ENCODE measurements at places on chromosomes 4 and X.
A peak's percentile ranks its signal among the peaks of the same experiment; 100 is the strongest.

DNA sequence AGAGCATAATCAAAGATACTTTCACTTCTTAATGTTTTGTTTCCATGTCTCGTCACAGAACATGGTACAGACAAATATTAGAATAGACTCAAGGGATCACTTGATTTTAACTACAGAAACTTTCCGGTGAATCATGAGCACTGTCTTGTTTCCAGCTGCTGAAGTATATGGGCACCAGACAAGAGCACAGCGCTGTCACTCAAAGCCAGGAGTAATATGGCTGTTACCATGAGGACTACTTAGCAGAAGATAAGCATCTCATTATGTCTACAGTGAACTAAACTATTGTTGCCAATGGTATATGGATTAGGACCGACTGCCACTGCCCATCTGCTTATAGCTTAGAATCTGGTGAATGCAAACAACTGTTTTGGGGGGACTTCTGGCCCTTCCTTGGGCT, 34.3 kb downstream of the MECP2 start:
- no peak for DNase-seq

DNA sequence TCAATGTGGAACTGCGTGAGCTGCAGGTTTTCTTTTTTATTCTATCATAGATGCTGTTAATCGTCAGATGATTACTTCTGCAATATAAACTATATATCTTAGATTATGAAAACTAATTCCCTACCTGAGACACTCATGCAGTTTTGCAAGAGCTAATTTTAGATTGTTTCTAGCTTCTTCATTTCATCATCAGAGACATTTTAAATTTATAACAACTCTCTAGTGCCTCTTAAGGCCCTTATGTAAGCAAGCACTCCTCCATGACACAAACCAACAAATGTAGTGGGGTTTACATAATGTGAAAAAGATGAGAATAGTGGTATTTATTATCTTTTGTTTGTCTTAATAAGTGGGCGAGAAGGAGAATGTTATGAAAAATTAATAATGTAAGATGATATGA, 170.2 kb upstream of the ETNPPL start:
- DNase-seq, result no peak

GRCh38 chr4:48943387-48943786, 36.8 kb upstream of the OCIAD2 start:
- DNase-seq, result no peak

GRCh38 chrX:111182997-111183396, 87.0 kb downstream of the PAK3 start:
- no peak for DNase-seq

DNA sequence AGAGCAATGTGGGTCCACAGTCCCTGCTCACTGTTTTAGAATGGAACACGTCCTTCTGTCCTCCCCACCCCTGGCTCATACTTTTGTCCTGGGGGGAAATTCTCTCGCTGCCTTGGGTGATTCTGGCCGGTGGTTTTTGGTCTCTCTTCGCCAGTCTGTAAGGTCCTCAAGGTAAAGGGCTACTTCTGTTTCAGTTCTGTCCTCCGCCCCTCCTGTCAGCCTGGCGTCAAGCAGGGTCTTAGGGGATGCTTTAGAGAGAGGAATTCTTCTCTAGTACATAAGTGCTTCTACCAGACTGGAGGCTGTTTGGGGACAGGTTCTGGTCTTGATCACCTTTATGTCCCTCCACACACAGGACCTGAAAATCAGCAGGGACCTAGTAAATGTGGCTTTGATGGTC, 617 bp upstream of the MRFAP1L1 start:
- no peak for DNase-seq

GRCh38 chr4:147678106-147678505, 5.9 kb downstream of the PRMT9 start:
- DNase-seq, result no peak

DNA sequence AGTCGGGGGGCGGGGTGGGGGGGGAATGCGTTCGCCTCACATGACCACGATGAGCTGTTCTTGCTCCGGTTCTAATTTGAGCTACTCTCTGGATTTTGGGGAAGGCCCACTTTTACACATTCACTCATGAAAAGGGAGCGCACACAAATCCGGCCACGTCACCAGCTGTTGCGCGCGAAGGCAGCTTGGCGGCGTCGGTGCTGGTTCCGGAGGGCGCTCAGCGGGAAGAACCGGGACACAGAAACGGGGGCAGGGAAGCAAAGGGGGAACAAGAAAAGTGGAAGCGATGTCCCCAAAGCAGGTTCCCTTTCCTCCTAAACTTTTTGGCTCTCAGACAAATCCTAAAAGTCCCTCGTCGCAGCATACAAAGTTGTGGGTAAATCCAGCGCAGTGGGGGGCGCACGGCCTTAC, 605 bp downstream of the ANXA5 start:
- DNase-seq, result peak; percentile 30

- DNase-seq, result no peak
Observed at GRCh38 chr4:28177641-28178040, 1317.0 kb downstream of the STIM2 start.

DNA sequence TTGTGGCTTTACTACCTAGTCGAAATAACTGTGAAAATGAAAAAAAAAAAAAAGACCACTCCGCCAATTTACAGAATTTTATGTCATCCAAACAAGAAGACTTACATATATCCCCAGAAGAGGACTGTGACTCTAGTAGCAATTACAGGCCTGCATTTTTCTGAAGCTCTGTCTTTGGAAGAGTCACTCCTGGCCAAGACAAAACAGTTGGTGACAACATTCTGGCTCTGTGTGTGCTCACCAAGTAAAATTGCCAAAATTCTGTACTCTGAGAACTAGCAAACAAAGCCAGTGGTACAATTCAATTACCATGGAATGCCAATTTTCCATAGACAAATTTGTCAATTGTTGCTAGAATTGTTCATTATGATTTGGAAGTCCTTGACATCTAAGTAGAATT, 311.1 kb downstream of the PDGFC start:
- no peak for DNase-seq

GRCh38 chr4:87390551-87390890, 467 bp downstream of the HSD17B11 start:
- no peak for DNase-seq

DNA sequence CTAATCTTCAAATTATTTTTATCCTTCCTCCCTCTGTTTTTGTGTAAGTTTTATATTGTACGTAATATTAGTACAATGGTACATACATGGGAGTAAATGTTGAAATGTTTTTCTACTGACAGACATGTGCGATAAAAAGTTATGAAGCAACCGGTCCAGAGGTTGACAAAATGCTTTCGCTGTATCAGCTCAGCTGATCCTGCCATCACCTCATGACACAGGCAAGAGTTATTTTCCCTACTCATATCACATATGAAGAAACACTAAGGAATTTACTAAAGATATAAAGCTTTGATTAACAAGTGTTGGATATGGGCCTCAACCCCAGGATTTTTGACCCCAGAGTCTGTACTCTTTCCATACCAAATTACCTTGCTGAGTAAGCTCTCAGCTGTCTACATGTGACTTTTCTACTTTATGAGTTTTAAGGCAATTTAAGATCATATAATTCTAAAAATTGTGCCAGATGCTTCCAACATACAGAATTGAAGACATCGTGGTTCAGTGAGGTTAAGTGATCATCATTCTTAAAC, 50.0 kb downstream of the CLCN5 start:
- no peak for DNase-seq

GRCh38 chr4:181213551-181213950, 1029.7 kb upstream of the TENM3 start:
- DNase-seq, result no peak

GRCh38 chrX:23799469-23800065, 16.6 kb downstream of the SAT1 start:
- DNase-seq, result no peak

GRCh38 chr4:85963231-85963630, 396.6 kb downstream of the MAPK10 start:
- DNase-seq, result no peak

DNA sequence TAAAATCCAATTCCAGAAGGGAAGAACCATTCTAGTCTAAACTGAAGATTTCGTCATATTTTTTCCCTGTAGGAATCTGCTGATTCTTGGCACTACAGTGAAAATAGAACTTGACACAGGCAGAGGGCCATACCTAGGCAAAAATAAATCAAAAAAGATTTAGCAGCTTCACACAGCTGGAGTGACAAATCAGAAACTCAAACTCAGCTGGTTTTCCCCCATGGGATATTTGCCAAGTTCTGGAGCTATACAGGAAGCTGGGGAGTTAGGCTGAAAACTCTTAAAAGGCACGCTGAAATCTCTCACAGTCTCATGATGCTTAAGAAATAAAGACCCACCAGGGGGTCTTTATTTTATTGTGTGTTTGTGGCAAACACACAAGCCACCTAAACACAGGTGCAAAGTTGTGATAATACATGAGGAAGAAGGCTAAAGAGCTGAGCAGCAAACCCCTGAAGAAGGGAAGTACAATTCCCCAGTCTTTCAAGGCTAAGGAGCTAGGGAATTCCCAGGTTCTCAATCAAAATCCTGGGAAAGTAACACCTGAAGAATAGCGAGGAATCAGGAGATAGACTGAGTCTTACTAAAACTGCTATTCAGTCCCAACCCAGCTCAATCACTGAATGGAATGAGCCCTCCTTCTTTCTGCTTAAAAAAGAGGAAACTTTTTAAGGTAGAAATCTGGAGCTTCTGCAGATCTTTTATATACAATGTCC, 32.1 kb upstream of the BEND2 start:
- DNase-seq, result no peak

GRCh38 chr4:41363384-41363981, 106.8 kb downstream of the UCHL1 start:
- DNase-seq, result no peak

DNA sequence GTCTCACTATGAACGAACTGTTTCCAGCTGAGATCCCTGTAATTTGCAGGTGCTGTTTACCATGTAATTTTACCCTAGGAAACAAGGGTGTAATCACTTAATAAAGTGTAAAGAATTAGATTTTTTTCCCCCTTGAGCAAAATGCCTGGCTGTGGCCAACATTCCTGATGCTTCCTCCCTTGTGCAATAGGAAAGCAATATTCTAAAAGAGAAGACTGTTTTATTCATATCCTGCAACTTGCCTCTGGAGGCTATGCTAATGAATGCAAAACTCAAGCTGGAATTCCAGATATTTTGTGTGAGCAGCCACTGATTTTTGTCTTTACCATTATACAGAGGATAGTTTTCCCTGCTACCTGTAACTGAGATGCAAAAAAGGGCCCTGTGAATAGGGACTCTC, 98.0 kb downstream of the AWAT2 start:
- DNase-seq, result no peak

DNA sequence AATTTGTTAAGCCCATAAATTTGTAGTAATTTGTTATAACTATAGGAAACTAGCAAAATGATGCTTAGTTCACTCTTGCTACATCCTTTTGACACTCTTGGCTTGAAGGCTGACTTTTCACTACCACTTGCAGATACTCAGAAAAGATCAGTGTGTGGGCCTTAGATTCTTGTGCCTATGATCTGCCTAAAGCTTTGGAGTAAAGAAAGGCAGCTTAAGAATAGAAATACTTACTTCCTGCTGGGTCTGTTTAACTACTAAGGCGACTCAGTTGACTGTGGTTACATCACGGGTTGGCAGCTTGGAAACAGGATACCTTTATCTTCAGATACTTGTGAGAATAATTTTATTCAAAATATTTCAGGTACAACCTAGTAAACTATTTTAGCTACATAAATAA, 201.4 kb upstream of the FMR1 start:
- DNase-seq, result no peak
